Fibroblast of skin of back (primary cell): ENCODE measurements at places on chromosomes 4 and X.

DNA sequence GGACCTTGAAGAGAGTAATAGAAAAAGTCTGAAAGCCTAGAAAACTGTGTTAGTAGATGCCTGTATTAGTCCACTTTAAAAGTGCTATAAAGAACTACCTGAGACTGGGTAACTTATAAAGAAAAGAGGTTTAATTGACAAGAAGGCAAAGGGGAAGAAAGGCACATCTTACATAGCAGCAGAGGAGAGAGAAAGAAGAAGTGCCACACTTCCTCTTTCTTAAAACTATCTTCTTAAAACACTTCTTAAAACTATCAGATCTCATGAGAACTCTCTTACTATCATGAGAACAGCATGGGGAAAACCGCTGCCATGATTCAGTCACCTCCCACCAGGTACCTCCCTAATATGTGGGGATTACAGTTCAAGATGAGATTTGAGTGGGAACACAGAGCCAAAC is 18.8 kb upstream of the COL25A1 start:
- DNase-seq: no peak

DNA sequence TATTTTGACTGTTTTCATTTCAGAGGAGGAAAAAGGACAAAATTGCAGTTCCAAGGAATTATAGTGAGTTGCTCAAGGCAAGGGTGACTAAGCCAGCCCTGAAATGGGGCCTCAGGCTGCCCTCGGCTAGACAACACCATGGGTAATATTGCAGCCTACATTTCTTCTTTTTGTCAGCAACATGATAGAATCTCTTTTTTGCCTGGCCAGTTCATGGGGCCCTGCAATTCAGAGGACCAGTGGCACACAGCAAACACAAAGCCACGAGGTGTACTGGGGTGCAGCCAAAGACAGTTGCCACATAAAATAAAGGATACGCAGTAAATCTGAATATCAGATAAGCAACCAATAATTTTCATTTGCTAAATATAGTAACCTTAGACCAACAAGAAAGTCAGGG is 41.8 kb downstream of the RBM47 start:
- no peak for DNase-seq

- DNase-seq: no peak
Observed at GRCh38 chr4:107452717-107453630, 267.1 kb downstream of the PAPSS1 start.

DNA sequence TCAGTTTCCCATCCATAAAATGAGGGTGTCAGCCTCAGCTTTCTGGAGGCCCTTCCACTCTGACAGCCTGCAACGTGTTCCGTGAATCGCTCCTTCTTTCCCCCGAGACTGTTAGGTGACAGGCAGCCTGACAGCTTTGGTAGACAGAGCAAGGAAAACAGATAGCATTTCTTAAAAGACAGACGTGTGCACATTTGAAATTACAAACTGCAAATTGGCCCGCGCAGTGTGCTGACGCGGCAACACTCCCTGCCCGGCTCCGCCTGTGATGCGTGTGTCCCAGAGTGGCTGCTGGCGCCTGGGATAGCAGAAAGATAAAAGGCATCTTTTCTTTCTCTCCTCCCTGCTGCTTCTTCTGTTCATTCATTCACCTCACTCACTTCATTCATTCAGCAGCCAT is 245.3 kb downstream of the AFAP1 start:
- DNase-seq: no peak

DNA sequence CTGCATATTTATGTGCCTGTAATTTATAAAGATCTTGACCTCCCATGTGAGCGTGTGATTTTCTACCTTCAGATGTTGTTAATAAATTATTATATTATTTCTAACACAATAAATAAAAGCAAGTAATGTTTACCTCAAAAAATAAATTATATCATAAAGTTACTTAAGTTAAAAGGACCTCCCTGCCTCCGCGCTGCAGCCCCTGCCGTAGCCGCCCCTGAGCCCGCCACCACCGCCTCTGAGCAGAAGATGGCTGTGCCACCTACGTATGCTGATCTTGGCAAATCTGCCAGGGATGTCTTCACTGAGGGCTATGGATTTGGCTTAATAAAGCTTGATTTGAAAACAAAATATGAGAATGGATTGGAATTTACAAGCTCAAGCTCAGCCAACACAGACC is 119.6 kb upstream of the BRWD3 start:
- no peak for DNase-seq

- no peak for DNase-seq
Observed at GRCh38 chr4:112896609-112897190, 152.8 kb upstream of the ANK2 start.

GRCh38 chrX:131675596-131676194 is 131.8 kb downstream of the OR13H1 start:
- peak; percentile 0 for DNase-seq

DNA sequence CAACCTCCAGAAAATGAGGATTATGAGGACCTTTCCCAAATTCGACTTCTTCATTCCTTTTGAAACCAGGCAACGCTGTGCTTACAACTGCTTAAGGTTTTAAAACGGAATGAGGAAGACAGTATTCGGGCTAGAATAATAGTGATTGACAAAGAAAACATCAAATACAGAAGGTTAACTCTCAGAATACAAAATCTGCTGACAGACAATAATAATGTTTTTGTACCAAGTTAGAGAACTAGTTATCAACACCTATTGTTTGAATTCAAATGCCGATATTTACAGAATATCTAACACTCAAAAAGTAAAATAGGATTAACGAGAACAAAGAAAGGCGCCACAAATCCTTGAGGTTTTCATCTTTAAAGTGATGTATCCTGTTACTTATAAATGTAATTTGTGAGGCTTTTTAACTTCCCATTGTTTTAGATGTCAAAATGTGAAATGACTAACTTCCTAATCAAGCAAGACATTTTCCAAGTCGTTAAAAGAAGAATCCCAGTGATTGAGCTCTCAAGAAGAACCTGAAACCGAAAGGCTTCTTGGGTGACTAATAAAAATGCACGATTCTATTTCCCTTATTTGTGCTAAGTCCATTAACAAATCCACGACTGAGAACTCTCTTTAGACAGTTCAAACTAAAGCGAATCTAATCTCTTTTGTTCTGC is 118.3 kb downstream of the SORBS2 start:
- no peak for DNase-seq

- DNase-seq: no peak
Observed at GRCh38 chr4:153418121-153418520, 48.0 kb upstream of the TMEM131L start.

DNA sequence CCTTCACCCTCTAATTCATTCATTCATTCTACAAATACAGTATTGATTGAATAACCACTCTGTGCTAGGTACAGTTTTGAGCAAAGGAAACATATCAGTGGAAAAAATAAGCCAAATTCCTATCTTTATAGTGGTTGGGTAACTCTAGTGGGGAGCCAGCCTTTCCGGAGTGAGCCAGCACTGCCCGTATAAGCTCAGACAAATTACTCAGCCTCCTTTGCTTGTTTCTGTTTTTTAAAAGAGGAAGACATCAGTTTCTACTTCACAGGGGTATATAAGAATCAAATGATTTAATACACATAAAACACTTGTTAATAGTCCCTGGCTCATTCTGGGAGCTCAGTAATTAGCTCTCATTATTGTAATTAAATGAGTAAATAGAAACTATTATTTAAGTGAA is 238.2 kb upstream of the MAD2L1 start:
- DNase-seq: no peak

- peak; percentile 7 for DNase-seq
Observed at GRCh38 chr4:12729384-12729783, 754.8 kb downstream of the RAB28 start.

DNA sequence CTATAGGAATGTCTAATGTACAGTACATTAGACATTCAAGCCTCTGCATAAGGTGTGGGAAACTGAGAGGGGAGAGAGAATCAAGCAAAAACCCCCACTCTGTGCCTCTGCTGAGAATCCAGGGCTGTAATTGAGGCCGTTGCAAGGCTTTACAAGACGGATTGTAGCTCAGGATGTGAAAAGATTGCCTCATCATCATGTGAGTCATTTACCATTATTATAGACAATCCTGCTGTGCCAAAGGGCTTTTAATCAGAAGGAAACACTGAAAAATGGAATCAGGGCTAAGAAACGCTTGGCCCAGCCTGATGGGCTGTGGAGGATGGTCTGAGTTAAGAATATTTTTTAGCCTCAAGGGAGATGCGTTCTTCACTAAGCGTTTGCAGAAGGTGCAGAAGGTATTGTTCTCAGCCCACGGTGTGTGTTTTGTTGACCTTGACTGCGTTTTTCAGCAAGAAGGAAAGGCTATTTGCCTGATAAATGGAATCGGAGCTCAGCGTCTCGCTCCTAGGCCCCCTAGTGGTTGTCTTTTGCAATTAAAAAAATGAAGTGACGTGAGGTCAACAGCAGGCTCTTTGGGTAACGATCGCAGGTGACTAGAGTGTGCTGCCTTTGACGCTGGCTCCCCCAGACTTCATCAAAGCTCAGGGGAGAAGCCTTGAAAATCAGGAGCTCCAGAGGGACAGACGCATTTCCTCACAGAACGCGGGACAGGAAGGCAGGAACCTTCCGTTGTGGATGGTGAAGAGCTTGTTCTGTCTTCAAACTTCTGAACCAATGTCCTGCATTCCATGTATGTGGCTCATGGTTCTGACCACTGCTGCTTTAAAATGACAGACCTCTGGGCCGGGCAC is 18.1 kb upstream of the CHRNA9 start:
- peak; percentile 89 for DNase-seq

- peak; percentile 99 for DNase-seq
Observed at GRCh38 chrX:318739-319578, at the start of gene GTPBP6. Gene GTPBP6 (minus strand): TSS chrX:318796. CDS start chrX:318787, 9 bp downstream.

DNA sequence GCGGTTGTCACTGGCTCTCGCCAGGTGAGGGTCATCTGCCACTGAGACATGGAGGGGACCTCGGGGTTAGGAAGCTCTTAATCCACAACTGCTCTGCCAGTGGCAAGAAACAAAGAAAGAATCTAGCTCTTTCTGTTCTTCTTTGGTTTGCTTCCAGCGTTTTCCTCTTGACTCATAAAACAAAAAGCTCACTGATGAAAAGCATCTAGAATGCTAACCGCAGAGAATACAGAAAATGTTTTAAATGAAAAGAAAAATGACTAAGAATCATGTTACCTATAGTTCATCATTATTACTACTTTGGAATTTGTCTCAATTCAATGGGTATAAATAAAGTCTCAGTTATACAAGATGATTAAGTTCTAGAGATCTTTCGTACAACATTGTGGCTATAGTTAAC is 274.8 kb upstream of the TENM3 start:
- peak; percentile 91 for DNase-seq

DNA sequence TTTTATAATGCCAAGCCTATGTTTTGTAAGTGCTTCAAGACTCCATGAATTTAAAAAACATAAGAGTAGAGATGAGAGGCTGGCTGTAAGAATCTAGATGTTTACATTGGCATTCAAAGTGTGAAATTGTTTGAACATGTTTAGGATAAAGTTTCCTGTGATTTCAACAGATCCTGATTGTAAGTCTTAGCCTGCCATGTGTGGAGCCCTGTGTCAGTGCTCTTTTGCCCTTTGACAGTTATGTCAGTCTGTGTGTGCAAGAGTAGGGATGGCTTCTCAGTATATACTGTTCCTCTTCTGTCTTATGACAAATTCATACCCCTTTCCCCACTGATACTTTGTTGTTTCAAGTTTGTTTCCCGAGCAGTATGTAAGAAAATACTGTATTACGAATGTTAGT is 68.2 kb downstream of the USP9X start:
- peak; percentile 5 for DNase-seq

- peak; percentile 9 for DNase-seq
Observed at GRCh38 chrX:68018248-68019203, 414.8 kb downstream of the OPHN1 start.

DNA sequence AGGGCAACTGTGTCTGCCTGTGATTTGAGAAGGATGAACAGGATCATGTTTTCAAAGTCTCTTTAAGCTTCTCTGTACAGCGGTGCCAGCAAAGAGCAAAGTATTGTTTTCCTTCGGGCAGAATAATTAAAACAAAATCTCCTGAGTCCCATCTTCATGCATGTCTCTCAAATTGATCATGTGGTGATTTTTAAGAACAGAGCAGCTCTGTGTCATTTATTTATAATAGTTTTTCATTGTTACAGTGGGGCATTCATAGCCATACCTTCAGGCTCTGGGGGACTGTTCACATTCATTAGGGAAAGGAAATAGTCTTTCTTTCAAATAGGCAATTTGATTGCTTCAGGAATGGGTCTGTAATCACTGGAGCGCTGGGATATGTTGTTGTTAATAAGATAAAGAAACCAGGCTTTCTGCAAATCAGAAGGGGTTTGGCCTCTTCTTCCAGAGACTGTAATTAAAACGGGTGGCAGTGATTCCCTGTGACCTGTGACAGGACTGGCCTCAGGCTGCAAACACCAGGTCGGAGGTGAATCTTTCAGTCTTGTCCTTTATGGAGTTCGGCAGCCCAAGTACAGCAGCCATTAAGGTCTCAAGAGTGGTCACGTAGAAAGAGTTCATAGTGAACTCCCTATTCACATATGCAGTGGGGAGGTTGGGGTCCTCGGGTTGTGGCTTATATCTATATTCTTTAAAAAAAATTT is 29.3 kb upstream of the CBR4 start:
- DNase-seq: no peak

- no peak for DNase-seq
Observed at GRCh38 chr4:47606482-47606881, 121.4 kb downstream of the ATP10D start.

DNA sequence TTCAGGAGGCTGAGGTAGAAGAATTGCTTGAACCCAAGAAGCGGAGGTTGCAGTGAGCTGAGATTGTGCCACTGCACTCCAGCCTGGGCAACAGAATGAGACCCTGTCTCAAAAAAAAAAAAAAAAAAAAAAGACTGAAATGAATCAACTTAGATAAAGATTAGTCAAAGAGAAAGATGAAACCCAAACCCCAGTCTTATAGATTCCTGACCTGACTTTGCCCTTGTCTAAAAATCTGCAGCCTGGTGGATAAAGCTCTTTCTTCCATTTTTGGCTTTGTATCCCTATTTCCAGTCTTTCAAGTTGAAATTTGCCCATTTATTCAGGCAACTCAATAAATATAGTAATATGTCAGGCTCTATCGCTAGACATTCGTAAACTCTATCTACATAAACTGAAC is 39.3 kb upstream of the SPINK2 start:
- no peak for DNase-seq

DNA sequence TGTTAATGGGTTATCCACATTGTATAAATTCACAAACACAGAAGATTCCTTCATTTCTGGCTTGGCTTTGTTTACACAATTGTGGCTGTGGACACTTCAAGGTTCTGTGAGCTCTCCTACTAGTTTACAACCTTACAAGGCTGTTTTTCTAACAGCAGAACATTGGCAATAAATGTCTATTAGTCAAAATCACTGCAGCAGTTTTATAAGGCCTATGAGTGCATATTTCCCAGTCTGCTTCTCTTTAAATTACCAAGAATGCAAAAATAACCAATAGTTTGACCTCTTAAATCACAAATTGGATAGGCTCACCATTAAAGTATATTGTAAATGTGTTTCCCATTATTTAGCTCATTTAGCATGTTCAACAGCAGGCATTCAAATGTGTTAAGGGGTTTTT is 239.2 kb downstream of the DKK2 start:
- DNase-seq: no peak

DNA sequence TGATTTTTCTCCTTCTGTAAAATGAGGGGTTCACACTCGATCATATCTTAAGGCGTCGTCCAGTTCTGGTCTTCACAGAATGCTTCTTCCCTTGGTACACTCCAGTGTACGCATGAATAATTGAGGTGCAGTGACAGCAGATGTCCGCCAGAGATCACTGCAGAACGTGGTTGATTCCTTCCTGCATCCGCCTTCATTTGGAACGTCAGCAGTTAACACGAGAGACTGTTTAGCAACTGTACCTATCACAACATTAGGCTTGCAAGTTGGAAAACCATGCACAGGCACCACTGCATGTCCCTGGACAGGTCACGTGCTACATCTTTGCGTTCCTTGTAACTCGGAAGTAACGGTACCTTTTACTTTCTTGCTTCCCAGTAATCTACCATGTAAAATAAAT is 66.0 kb upstream of the GEMIN8 start:
- peak; percentile 59 for DNase-seq

- no peak for DNase-seq
Observed at GRCh38 chrX:23344238-23344903, 9.7 kb downstream of the PTCHD1 start.
